ENCODE measurements at places on chromosomes 4 and X.

GRCh38 chr4:37628977-37629609 is 57.1 kb downstream of the RELL1 start:
- DNase-seq, result no peak

GRCh38 chr4:16382571-16382970 is 156.3 kb upstream of the TAPT1 start:
- no peak for DNase-seq

DNA sequence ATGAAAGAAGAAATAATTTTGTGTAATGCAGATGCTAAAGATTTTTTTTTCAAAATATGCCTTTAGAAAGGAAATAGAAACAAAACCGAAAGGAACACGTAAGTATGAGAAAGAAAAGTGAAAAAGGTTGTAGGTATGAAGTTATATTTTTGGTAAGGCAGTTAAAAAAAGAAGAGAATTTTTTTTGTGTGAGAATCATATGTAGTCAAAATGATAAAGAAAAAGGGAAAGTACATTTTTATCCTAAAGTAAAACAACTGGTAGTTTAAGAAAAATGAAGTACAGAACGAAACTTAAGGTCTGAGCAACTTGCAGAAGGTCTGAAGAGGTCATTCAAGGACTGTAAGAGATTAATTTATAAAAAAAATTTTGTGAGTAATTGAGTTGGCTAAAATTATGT is 164.0 kb upstream of the TRAM1L1 start:
- DNase-seq, result no peak

- DNase-seq, result no peak
Measured at GRCh38 chrX:65671966-65672365, 4.5 kb downstream of the MSN start.

DNA sequence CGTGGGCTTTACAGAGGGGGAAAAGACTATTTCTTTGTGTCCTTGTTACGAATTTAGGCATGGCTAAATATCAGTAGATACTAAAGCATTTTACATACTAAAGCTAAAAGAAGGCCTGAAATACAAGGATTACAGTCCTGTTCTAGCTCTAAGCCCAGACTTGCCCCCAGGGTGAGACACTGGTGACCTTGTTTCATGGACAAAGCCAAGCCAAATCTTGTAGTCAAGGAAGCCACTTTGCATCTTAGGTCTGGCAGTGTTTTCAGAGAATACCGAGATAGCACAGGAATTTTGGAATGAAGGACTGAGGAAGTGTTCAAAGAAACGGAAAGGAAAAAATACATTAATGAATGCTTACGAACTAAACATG is 733 bp upstream of the G3BP2 start:
- no peak for DNase-seq

DNA sequence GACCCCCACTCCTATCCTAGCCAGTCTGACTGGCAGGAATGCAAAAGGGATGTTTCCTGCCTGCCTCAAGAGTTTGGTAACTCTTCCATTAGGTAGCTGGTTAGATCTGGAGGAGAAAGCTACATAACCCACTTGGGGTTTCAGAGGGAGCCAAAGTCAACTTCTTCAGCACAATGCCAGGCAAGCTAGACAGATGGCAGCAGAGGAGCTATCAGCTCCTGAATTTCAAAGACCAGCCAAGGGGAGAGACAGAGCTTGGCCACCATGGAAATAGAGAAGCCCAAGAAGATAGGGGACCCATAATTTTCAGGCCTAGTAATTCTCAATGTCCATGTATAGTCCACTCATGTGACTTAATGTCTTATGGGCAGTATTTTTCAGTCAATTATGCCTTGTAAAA is 56.4 kb downstream of the PGRMC1 start:
- no peak for DNase-seq
